Upper lobe of left lung (tissue), 6 donors: ENCODE measurements at places on chromosomes 12 and 14. TPM values are rescaled to one million over a fixed set of nuclear protein-coding genes. Genes with fewer than 3 reads are reported as not detected.

GRCh38 chr12:44748950-44749468, 127.1 kb downstream of the NELL2 start:
- no peak for DNase-seq

- DNase-seq, result no peak
Measured at GRCh38 chr14:36217732-36218131, 41.2 kb upstream of the PTCSC3 start.

DNA sequence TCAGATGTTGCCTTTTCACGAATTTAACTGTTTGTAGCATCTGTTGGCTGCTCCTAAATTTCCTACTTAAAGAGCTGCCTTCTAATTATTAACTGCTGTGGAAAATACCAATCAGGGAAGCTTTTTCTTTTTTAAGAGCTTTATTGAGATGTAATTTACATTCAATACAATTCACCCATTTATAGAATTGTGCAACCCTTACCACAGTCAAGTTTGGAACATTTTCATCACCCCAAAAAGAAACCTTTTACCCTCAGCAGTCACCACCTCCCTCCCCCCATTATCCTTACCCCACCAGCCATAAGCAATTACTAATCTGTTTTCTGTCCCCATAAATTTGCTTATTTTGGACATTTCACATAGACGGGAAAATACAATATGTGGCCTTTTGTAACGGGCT, 1.4 kb downstream of the PCNX4 start:
- no peak for DNase-seq

GRCh38 chr14:76829013-76829365, 2.8 kb downstream of the LRRC74A start:
- no peak for DNase-seq

Gene ALX1
- not detected for total RNA-seq
